ENCODE measurements at places on chromosomes 16 and 17. TPM values are rescaled to one million over a fixed set of nuclear protein-coding genes. Genes with fewer than 3 reads are reported as not detected.

The PER1 gene
- total RNA-seq = 57.8 TPM

The SLC5A11 gene
- total RNA-seq = not detected

The MYH3 gene
- 2.0 TPM for total RNA-seq

The TBC1D3 gene
- total RNA-seq = not detected

DNA sequence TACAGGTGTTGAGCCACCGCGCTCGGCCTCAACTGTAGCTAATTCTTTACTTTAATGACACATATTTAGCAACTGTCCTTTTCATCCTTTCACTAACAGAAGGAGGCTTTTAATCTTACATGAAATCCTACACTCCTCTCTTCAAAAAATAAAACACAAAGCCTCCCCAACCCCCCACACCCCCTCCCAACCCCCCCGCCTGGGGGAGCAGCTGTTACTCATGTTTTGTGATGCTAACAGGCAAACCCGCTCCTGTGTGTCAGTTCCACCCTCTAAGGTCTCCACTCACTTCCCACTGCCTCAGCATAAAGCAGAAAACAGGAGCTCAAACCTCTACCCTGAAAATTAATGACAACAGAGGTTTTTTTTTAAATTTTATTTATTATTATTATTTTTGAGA lies 55.4 kb upstream of the SLC25A19 start:
- no peaks in the 10 kb centered on the region for H3K27me3 ChIP-seq

GRCh38 chr17:44767493-44767892 lies 8.7 kb downstream of the ADAM11 start:
- no peak overlapping the region for H3K27ac ChIP-seq
- H3K4me3 ChIP-seq = no peak overlapping the region
- no peaks in the 10 kb centered on the region for H3K27me3 ChIP-seq
- peak; percentile 80 for DNase-seq

DNA sequence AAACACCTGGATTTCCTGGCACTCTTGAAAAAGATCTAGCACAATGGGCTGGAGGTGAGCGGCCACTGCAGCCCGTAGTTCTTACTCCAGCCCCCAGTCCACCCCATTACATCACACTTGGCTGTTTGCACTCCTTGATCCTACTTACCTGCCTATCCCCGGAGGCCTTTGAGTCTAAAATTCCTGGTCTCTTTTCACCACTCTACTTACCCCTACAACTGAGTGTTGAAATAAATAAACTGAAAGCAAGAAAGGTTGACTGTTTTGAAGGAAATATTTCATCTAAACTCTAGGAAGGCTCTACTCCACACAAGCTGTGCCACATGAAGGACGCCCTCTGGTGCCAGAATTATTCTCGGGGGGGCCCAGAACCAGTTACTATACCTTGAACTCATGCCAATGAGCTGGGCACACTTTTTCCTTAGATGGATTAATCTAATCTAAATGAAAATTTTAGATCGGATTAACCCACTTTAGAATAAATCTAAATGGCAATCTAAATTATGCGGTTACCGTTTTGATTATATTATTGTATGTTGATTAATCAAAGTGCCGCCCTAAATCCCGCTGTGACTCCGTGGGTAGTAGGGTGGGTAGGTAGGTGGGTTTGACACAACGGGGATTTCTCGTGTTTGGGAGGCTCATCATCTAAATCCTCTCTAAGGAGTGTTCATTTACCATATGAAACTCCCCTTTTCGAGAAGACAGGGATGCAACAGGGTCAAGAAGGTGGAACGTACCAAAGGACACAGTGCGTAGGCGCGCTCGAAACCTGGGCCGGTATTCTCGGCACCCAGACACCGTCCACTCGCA lies 651 bp upstream of the EIF1 start:
- peak overlapping the region; percentile 40 for H3K27ac ChIP-seq
- H3K4me1 ChIP-seq = no peaks in the 10 kb centered on the region
- H3K27me3 ChIP-seq = no peaks in the 10 kb centered on the region
- peak; percentile 66 for DNase-seq

- H3K27ac ChIP-seq = peak overlapping the region; percentile 60
- no peaks in the 10 kb centered on the region for H3K27me3 ChIP-seq
- peak overlapping the region; percentile 40 for H3K4me3 ChIP-seq
- DNase-seq = no peak
- H3K36me3 ChIP-seq = peaks cover 94% of the 10 kb centered on the region
These were observed 13.2 kb downstream of the SLC7A5 start for GRCh38 chr16:87855852-87856715.

DNA sequence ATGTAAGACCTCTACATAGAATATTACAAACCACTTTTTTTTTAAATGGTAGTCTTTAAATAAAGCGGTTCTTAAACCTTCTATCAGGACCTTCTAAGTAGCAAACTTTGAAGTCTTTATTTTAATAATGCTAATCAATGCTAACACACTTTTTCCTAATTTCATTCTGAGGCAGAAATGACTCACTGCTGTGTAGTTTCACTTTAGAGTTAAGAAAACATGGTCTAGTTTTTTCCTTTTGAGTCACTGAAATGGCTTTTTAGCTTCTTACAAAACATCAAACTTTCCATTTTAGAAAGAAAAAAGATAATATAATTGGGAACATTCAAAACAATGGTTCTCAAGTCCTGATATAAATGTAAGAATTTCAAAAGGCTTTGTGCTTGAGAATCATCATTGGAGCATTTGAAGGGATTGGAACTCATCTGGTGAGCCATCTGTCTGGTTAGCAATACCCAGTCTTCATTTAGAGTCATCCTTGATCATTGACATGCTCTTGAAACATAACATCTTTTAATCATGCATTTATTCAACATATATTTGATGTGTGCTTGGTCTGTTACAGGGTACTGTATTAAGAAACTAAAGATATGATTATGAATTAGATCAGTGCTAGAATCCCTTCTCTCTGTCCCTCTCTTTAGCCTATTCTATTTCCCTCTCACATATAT lies 258.3 kb upstream of the MON1B start:
- no peaks in the 10 kb centered on the region for H3K36me3 ChIP-seq
- no peak overlapping the region for H3K27ac ChIP-seq
- no peak overlapping the region for H3K4me3 ChIP-seq
- H3K27me3 ChIP-seq = no peaks in the 10 kb centered on the region
- H3K4me1 ChIP-seq = no peaks in the 10 kb centered on the region

DNA sequence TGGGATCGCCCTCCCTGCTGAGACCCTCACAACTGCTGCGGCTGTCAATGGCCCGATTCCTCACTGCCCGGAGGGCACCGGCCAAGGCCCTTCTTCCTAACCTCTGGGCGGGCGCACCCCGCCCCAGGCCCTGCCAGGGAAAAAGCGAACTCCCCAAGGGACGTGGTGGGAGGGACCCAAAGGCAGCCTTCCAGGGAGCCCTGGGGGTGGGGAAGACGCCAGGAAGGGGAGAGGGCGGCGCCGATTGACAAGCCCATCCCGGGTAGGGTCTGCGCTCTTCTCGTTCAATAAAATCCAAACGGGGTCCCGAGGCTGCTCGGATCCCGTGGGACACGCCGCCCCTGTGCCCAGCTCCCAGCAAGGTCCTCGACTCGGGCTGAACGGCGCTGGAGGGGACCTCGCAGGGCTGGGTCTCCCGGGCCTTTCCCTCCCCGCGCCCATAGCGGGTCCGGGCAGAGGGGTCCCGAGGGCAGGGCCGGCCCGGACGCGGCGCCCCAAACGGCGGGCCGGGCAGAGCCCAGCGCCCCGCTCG lies 416 bp downstream of the KIFC3 start:
- H3K27me3 ChIP-seq = no peaks in the 10 kb centered on the region
- H3K36me3 ChIP-seq = peaks cover 8% of the 10 kb centered on the region
- DNase-seq = peak; percentile 79
- no peak overlapping the region for H3K27ac ChIP-seq
